HepG2 (cell line): ENCODE measurements at places on chromosomes 2 and 18. TPM values are rescaled to one million over a fixed set of nuclear protein-coding genes. Genes with fewer than 3 reads are reported as not detected.

CCL20 gene
- 136 and 223 TPM in 2 replicates for total RNA-seq

ATP8B1 gene
- total RNA-seq, result 3.7 and 4.0 TPM in 2 replicates

SRD5A2 gene
- total RNA-seq, result not detected in 2 replicates

DNA sequence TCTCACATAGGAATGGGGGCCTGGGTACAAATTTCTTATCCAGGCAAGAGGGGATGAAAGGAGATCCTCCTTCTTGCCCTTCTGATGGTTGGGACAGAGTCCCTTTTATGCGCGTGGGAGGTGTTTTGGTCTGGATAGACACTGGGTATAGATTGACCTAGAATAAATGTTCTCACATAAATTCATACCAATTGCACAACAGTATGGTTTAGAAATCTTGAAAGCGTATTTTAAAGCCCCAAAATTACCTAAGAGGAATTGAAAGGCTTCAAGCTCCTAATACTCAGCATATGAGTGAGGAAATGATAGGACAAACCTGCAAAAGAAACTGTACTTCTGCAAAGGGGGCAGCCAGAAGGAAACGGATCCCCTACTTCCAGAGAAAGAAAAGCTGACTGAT lies 2.6 kb upstream of the BCL2 start:
- H3K4me3 ChIP-seq, result 0 out of 2 replicates have a peak overlapping the region, but pooled peaks have one; percentile 44
- DNase-seq, result no peak
- H3K36me3 ChIP-seq, result no peaks in the 10 kb centered on the region
- H3K27ac ChIP-seq, result no peak overlapping the region
- H3K27me3 ChIP-seq, result peaks cover 22% of the 10 kb centered on the region

DNA sequence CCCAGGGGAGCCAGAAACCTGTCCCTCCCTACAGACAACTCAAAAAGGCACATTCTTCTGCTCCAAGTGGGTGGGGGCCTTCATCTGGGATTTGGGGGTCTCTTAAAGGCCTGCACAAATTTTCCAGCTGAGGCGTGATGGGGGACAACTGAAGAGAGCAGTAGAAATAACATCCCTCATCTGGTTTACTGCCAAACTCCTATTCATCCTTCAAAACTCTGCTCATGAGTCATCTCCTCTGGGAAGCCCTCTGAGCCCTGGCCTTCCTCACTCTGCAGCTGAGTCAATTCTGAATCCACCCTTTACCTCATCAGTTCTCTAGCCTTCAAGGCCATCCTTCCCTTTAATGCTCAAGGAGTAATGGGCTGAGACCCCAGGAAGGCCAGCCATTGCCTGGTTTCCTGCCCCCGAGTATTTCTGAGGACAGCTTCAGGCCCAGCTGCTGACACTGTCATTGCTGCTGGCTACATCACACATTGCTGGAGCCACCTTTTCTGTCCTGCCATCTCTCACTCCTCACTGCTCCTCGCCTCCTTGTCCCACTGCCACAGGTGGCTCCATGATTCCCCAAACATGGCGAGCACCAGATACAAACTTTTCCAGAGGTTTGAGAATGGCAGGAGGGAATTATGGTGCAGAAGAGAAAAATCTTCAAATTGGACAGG lies 32.2 kb upstream of the GLI2 start:
- H3K4me1 ChIP-seq, result no peaks in the 10 kb centered on the region
- no peak for DNase-seq
- no peaks in the 10 kb centered on the region for H3K36me3 ChIP-seq

DNA sequence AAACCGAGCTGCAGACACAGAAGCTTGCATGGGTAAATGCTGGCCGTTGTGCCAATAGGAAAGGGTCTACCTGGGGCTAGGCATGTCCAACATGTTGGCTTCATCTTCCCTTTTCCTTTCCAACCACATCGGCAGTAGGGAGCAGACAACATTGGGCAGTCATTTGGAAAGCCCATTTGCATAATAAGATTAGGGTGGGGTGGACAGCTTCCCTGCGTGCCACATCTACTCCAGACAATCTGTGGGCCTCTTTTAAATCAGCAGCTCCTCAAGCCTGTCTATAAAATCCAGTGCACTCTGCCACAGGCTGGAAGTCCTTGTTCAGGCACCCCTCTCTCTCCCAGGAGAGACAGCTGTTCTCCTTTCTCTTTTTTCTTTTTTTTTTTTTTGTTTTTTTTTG lies 203.6 kb upstream of the KYNU start:
- no peaks in the 10 kb centered on the region for H3K4me1 ChIP-seq
- no peak overlapping the region for H3K4me3 ChIP-seq
- no peaks in the 10 kb centered on the region for H3K36me3 ChIP-seq
- no peak for DNase-seq

GRCh38 chr2:11778923-11779757 lies 32.7 kb downstream of the LPIN1 start:
- DNase-seq, result peak; percentile 62
- no peak overlapping the region for H3K4me3 ChIP-seq
- H3K36me3 ChIP-seq, result peaks cover 7% of the 10 kb centered on the region; the same call in 1 of the 2 replicates
- H3K27ac ChIP-seq, result no peak overlapping the region

GRCh38 chr2:239296020-239296932 lies 104.5 kb downstream of the HDAC4 start:
- peak; percentile 87 for DNase-seq
- H3K27me3 ChIP-seq, result no peaks in the 10 kb centered on the region
- peak overlapping the region; percentile 39 for H3K4me3 ChIP-seq

- H3K4me3 ChIP-seq, result no peak overlapping the region
- no peak for DNase-seq
- no peak overlapping the region for H3K27ac ChIP-seq
- H3K36me3 ChIP-seq, result no peaks in the 10 kb centered on the region
- H3K27me3 ChIP-seq, result no peaks in the 10 kb centered on the region
Measured at GRCh38 chr2:202944816-202945215, 32.7 kb downstream of the CARF start.

GRCh38 chr18:3966642-3967358 lies 488.3 kb downstream of the DLGAP1 start:
- no peak overlapping the region for H3K27ac ChIP-seq
- H3K36me3 ChIP-seq, result no peaks in the 10 kb centered on the region
- H3K4me3 ChIP-seq, result no peak overlapping the region
- H3K4me1 ChIP-seq, result no peaks in the 10 kb centered on the region
- no peaks in the 10 kb centered on the region for H3K27me3 ChIP-seq

DNA sequence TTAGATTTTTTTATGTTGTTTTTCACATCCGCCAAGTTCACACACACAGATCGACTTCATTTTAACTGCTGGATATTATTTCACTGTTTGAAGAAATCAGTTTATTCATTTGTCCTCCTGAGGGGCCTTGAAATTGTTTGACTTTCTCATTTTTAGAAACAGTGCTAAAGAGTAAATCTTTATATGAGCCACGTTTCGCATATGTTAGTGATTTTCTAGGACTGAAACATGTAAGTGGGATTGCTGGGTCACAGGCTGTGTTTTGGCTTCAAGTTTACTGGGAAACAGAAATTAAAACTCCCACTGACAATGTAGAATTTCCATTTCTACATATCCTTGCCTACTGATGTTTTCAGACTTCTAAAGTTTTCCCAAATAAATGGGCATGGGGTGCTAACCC lies 363.8 kb downstream of the NCKAP5 start:
- H3K4me3 ChIP-seq, result no peak overlapping the region
- no peaks in the 10 kb centered on the region for H3K4me1 ChIP-seq
- no peak for DNase-seq
